HS-5 (cell line): ENCODE measurements at places on chromosomes 12 and 14.

DNA sequence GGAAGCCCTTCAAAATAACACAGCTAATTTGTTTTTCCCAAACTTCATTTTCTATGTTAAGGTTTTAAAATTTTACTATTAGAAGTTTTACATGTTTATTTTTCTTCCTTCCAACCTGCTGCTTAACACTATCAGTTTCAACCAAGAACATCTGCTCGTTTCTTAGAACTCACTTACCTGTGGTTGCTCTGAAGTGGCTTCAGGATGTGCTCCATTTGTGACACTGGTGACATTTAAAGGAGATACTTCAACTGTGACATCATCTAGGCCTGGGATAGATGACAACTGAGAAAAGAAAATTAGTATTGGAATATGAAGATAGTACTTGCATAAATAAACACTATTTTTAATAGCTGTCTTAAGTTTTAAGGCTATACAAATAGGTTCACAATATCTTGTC is 17.9 kb downstream of the WASHC3 start:
- DNase-seq = no peak

DNA sequence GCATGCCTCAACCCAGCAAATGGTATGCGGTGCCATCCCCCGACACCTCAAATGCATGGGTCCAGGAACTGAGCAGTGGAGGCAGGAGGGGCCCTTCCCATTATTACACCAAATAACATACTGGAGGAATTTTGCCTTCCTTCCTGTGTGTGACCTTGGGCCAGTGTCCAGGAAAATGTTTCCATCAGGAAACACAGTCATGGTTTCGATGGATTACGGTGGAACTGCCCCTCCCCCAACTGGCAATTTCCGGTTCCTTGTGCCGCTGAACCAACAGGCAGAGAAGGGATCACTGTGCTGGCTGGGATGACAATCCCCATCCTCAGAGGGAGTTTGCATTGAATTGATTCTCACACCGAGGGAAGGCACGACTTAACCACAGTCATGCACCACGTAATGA is 9.1 kb upstream of the CDC42BPB start:
- no peak for DNase-seq

DNA sequence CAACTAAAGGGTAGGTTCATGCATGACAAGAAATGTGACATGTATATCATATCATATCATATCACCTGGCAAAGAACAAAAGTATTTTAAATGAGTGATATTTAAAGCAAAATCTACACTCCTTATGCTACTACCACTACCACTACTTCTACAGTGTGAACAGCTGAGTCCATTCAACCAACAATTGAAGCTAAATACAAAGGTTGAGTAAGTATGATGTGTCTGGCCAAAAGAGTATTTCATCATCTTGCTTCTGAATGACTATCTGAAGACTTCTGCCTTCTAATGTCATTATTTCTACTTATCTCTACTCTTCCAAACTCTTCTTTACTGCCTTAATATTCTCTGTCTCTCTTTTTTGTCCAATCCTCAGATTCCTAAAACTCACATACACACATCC is 292.6 kb upstream of the CAND1 start:
- no peak for DNase-seq

GRCh38 chr14:65421201-65421981 is 8.9 kb downstream of the FUT8 start:
- peak; percentile 72 for DNase-seq

DNA sequence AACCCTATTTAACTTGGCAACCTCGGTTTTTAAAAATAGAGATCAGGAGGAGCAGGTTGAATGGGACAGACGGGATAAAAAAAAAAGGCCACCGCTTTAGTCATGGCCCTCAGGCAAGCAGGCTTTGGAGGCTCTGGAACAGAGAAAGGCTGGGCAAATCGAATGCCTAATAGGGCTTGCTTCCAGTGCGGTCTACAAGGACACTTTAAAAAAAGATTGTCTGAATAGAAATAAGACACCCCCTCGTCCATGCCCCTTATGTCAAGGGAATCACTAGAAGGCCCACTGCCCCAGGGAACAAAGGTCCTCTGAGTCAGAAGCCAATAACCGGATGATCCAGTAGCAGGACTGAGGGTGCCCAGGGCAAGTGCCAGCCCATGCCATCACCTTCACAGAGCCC is 265.8 kb downstream of the CPNE8 start:
- no peak for DNase-seq

GRCh38 chr12:113277511-113277910 is 56.2 kb downstream of the TPCN1 start:
- no peak for DNase-seq

GRCh38 chr14:33737446-33737845 is 213.4 kb downstream of the EGLN3 start:
- DNase-seq = peak; percentile 61
